ENCODE measurements at places on chromosomes 1 and 21.
A peak's percentile ranks its signal among the peaks of the same experiment; 100 is the strongest.

DNA sequence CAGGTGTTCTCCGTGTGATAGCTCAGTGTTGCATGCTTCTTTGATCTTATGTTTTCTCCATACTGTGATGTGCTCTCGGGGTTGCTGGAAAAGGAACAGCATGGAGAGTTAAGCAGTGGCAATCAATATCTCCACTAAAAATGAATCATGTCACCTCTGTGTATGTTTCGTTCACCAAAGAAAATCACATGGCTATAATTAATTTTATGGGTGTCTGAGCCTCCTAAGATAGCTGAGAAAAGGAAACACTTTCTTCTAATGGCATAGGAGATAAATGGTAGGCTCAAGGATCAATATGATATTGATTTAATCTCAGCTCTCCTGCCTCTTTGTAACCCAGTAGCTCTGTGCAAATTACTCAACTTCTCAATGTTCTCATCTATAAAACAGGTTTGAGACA lies 14.3 kb downstream of the FAM177B start:
- no peak for DNase-seq

DNA sequence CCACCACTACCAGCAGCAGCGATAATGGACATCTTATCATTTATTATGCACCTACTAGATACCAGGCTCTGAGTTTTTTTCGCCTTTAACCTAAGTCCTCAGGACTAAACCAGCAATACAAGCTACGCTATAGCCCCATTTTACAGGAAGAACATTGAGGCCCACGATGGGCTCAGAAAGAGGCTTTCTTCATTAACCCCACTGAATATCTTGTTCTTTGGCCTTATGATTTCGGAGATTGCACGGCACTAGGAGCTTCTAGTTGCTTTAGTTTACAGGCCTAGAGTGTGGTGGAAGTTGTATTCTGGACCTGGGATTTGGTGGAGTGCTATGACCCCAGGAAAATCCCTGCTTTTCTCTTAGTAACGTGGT lies 1.5 kb downstream of the SESN2 start:
- DNase-seq, result no peak

DNA sequence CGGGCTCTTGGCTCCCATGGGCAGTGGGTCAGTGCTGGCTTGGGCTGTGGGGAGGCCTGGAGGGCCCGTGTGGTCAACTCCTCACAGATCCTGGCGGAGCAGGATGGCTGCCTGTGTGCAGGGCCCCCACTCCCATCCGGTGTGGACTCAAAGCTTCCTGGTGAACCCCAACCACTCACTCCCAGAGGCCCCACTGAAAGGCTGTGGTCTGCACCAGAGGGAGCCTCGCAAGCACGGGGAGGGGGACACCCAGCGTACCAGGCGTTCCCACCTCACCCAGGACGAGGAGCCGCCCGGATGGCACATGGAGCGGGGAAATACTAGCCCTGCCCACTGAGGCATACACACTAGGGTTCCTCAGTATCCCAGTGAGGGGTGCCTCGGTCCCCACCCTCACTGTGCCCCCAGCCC lies 75.4 kb upstream of the ACTRT2 start:
- DNase-seq, result no peak

GRCh38 chr21:15141261-15141970 lies 76.6 kb upstream of the NRIP1 start:
- DNase-seq, result no peak

DNA sequence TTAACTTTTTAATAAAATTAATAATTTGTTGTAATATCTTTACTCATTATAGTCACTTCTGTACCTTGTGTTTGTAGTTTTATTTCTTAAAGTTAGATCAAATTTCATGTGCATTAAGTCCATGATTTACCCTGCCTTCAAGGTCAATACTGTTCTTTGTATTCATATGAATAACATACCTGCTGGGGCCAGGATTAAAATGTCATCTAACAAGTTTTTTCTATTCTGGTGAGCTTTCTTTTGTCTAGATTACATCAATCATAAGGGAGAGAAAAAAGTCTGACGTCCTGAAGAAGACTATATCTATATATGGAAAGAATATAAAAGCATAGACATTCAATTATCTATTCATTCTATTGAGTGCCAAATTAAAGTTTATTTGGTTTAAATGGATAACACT lies 232.6 kb downstream of the COL11A1 start:
- DNase-seq, result no peak

DNA sequence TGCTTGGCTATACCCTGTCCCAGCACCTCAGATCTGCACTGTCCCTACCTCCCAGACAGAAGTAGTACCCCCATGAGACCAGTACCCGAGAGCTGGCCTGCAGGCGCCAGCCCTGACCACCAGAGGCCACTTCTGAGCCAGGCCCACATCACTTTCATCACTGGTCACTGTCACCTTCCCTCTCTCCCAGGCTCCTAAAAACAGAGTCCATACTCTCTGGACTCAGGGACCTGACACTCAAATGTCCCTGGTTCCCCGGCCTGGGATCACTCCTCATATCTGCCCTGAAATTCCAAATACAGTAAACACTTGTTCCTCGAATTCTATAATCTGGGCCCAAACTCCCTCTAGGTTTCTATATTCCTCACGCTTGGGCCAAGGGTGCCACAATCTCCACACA lies 18.7 kb downstream of the TMEM53 start:
- no peak for DNase-seq

DNA sequence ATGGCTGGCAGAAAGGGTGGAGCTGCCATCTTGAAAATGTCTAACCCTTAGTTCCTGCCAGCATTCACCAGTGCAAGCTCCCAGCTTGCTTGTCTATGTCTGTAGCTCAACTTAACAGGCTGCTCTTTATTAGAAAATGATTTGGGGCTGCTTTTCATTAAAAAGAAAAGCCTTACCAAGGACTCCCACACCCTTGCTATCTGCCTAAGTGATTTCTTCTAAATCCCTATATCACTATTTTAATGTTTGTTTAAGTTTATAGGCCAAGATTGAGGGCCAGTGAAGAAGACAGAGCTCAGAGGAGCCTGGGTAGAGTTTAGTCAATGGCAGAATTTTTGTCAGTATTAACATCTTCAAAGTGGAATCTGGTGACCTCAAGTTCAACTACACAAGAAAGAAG lies 336.8 kb upstream of the CHRM3 start:
- DNase-seq, result no peak

- no peak for DNase-seq
These were observed 17.9 kb upstream of the L1TD1 start for GRCh38 chr1:62176597-62177312.

DNA sequence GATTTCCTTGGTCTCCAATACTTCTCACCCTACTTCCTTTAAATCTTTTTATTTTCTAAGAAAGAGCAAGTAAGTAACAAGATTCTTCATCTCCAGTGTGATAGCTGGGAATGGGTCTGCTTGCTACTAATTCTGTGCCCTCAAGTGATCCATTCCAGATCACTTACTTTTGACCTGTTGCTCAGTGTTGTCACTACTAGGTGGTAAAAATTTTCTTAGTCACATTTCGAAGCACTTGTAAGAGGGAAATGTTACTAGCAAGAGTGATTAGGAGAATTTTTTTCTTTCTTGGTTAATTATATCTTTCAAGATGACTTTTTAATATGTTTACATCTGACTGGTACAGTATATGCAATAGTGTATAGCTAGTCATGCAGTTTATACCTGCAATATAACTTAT lies 2.2 kb downstream of the UBAP2L start:
- DNase-seq, result no peak

DNA sequence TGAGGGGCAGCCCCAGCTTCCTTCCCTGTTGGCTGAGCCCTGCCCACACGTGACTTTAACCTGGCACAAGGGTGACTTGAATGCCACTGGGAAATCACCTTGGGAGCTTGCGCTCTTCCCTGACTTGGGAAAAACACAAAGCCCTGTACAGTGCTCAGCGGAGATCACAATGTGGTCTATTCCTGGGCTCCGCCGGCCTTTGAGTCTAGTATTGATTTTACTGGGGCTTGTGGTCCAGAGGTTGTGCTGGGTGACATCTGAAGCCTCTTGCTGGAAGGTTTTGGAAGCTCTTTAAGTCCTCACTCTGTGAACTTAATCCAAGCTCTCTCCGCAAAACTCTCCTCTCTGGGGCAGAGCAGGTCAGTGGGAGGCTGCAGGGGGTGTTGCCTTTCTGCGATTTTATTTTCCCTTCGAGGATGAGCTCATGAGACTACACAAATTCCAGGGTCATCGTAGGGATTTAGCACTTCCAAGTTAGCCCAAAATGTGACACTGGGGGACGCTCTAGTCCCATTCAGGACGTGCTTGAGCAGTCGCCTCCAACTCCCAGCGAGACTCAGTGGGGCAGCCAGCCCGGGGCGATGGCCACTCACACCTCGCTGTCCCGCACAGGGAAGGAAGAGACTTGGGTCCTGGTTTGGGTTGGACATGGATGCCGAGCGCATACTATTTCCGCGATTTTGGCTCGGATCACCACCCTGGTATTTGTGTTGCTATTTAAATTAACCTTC lies 291.9 kb upstream of the AJAP1 start:
- DNase-seq, result no peak

DNA sequence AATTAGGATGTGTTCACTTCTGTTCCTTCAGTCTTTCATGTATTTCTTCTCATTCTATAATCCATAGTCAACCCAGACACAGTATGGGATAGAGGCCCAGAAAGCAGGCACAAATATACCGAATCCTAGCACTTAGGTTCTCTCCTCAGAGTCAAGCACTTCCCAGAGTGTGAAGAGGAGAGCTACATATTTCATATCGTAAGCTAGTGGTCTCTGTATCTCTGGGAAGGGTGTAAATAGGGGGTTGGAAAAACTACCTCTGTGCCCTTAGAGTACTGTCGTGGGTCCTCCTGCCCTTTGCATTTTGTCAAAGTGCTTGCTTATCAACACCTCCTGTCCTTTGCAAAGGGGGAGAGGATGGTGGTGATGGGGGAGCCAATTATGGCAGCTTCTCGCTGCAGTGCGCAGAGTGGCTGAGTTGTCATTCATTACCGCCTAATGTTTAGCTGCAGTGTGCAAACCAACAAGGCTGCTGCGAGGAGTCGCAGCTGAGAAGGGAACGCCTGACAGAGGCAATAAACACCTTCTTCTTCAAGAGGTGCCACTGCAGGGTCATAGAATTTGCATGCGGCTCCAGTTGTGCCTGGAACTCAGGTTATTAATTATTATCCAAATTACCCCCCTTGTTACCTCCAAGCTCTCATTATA lies 182.7 kb downstream of the NUF2 start:
- DNase-seq, result no peak

- peak; percentile 19 for DNase-seq
These were observed 737.6 kb downstream of the PLA2G4A start for GRCh38 chr1:187566354-187566753.

- DNase-seq, result no peak
These were observed 20.2 kb downstream of the DHRS3 start for GRCh38 chr1:12597792-12598191.
